Activated CD8-positive, alpha-beta memory T cell treated with anti-CD3 and anti-CD28 coated beads for 1 hour (primary cell): ENCODE measurements at places on chromosomes 4 and X.

DNA sequence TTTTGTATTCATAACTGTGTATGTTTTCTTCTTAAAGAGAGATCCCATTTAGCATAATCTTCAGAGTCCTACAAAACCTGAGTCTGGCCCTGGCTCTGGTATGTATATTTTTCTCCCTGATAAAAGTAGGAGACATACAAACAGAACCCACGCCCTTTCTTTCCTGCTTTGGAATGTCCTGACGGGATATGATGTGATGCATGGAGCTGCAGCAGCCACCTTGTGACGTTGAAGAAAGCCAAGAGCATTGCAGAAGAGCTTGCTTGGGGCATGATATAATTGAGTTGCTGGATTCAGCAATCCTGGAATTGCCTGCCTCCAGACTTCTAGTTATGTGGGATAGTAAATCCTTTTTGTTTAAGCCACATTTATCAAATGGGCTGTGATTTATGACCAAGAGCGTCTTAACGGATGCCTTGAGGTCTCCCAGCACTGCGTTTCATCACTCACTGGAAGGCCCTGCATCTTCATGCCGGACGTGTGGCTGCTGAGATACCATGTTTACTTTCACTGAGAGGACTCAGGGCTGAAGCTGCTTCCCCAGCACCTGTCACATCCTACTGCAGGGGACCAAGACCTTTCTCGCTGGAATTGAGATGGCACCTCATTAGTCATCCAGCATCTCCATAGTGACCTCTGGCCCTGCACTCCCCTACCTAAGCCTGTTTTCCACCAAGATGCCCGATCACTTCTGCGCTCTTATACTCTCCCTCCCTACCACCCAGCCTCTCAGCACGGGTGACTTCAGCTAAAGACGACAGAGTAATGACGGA, 107.0 kb downstream of the ENPP6 start:
- no peak for DNase-seq

- no peak for DNase-seq
These were observed 443.3 kb downstream of the GBA3 start for GRCh38 chr4:23135792-23136645.

DNA sequence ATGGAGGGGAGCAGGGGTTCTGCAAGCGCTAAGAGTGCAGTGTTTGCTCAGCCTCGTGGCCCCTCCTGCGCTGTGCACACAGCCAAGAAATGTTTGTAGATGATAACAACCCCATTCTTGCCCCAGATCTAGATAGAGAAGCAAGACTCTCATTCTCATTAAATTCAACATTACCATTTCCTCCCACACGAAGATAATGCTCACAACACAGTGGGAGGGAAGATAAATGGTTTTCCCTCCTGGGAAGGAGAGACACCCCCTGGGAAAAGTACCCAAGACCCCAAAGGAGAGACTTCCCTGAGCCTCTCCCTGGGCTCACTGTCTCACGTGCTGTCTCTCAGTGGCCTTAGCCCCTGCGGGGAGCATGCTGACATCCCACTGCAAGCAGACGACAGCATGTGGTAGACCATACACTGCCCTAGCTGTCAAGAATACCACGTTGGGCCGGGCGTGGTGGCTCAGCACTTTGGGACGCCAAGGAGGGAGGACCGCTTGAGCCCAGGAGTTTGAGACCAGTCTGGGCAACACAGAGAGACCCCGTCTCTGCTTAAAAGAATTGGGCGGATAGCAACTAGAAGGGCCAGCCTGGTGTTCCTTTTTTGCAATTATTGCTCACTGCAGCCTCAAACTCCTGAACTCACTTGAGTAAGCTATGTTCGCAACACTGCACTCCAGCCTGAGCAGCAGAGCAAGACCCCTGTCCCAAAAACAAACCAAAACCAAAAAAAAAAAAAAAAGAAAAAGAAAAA, 34.9 kb upstream of the IQSEC2 start:
- DNase-seq = no peak

DNA sequence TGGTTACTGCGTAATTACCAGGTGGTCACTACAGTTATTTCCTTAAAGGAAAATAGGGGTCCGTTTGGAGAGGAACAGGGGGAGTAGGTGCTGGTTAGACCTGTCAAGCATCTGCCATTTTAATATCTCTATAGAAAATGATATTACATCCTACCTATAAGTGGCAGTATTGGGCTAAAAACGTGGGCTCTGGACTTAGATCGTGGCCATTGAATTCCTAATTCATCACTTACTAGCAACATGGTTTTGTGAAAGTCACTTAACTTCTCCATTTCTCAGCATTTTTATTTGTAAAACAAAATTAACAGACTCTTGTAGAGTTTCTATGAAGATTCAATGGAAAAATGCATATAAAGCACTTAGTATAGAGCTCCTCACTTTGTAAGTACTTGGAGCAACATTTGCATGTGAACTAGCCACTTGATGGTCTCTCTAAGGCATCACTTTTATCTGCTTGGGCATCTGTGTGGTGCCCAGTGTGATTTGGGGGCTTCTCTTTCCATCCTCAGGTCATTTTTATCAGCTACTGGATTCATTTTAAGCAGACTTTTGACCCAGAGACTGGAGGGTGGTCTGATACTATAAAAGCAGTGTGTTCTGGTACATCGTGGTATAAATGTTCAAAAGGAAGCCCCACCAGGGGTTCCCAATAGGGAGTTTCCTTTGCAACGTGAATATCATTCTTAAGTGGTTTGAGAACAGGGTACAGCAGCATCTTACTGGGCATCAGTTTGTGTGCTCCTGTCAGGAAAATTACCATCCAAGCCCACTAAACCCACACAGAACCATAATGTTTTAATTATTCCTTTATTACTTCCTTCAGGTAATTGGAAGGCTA, 42.7 kb upstream of the RASSF6 start:
- DNase-seq = no peak

- DNase-seq = no peak
These were observed 160.4 kb upstream of the GPR101 start for GRCh38 chrX:137194164-137194563.

GRCh38 chr4:54783402-54784110, 125.8 kb downstream of the KIT start:
- DNase-seq = no peak
